IMR-90 (cell line): ENCODE measurements at places on chromosomes 5 and 9. TPM values are rescaled to one million over a fixed set of nuclear protein-coding genes. Genes with fewer than 3 reads are reported as not detected.
A peak's percentile ranks its signal among the peaks of the same experiment; 100 is the strongest.

DNA sequence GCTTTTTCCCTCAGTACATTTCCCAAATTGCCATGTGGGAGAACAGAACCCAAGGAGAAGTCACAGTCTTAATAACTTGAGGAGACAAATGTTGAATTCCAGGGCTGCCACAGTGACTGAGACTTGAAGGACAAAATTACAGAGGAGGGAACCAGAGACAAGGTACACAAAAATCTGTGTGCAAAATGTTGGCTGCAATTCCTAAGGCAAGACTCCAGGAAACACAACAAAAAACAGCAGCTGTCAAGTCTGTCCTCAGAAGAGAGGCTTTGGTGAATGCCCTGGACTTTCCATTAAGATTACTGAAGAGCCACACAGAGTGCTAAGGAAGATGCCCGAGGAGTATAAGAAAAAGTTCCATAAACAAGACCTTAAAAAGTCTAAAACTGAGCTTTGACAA, 21.1 kb downstream of the AP3B1 start:
- no peak for DNase-seq
- no peak overlapping the region for H3K4me3 ChIP-seq
- no peak overlapping the region for H3K27ac ChIP-seq
- H3K36me3 ChIP-seq: peaks cover 4% of the 10 kb centered on the region

DNA sequence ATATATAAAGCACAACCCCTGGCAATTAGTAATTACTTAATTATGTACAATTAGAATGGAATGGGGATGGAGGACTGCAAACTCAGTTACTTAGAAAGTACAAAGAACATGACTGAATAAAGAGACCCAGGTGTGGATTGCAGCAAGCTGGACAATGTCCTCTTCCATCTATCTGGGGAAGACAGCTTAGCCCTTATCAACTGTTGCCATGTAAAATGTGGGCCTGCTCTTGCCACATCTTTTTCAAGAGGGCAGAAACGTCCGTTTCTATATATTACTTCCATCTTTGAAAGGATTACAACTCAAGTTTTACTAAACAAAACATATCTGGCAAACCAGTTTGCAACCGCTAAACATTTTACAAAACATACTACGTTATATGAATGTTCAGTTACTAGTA, 26.2 kb downstream of the GOLPH3 start:
- H3K27ac ChIP-seq: no peak overlapping the region
- H3K36me3 ChIP-seq: peaks cover 5% of the 10 kb centered on the region; the same call in 1 of the 2 replicates
- peaks cover 16% of the 10 kb centered on the region for H3K4me1 ChIP-seq
- DNase-seq: no peak

The C5orf58 gene
- not detected in 2 replicates for total RNA-seq

The AK8 gene
- total RNA-seq: under 0.01 TPM in 2 replicates

GRCh38 chr5:89842531-89842930, 567.0 kb downstream of the CETN3 start:
- DNase-seq: no peak
- no peaks in the 10 kb centered on the region for H3K36me3 ChIP-seq
- no peak overlapping the region for H3K27ac ChIP-seq

The SLC22A4 gene
- 2.8 and 3.2 TPM in 2 replicates for total RNA-seq

DNA sequence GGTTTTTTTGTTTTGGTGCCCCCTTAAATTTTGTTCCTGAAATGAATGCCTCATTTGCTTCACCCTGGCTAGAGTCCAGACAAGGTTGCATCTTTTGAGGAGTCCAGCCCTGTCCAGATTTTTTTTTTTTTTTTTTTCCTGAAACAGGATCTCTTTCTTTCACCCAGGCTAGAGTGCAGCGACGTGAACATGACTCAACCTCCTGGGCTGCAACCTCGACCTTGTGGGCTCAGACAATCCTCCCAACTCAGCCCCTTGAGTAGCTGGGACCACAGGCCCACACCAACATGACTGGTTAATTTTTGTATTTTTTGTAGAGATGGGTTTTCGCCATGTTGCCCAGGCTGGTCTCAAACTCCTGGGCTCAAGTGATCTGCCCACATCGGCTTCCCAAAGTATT, 469.0 kb upstream of the BRINP1 start:
- no peak overlapping the region for H3K4me3 ChIP-seq
- H3K4me1 ChIP-seq: no peaks in the 10 kb centered on the region
- no peaks in the 10 kb centered on the region for H3K27me3 ChIP-seq
- DNase-seq: no peak
- no peaks in the 10 kb centered on the region for H3K36me3 ChIP-seq

The PCDH1 gene
- total RNA-seq: 0.83 and 0.90 TPM in 2 replicates

DNA sequence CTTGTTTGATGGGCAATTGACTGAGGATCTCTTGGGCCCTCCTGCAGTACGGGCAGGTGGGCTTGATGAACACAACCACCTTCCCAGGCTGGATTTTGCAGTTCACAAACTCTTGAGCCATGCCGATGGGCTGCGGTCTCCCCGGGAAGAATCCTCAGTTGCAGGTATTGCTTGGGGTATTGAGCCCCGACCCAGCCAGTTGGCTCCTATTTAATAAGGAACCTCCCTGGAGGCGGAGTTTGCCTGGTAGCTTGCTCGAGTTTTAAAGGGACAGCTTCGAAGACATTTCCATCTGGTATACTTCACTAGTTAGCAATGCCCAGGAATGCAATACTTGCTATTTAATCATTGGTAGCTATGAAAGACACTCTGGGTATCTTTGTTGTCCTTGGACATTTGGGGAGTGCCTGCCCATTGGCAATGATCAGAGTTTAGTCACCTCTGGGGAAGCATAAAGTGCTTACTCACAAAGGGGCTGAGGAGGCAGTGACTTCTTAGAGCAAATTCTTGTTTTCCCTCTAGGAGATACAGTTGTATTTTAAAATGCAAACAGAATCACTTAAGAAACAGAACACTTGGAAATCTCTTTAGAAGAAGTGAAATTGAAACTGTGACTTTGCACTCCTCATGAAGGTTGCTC, at the start of gene GLRX:
GLRX (minus strand) TSS at position 185 of the 640 bp plus-strand sequence; CDS start at position 121, 64 bp downstream.
- peaks cover 10% of the 10 kb centered on the region for H3K36me3 ChIP-seq
- H3K4me1 ChIP-seq: peaks cover 25% of the 10 kb centered on the region
- no peaks in the 10 kb centered on the region for H3K27me3 ChIP-seq
- H3K27ac ChIP-seq: peak within 1 kb of the TSS; percentile 96
- H3K4me3 ChIP-seq: peak within 1 kb of the TSS; percentile 92
- DNase-seq: peak; percentile 89

The PCDHA12 gene
- total RNA-seq: not detected in 2 replicates

The BSPRY gene
- total RNA-seq: not detected in 2 replicates

GRCh38 chr5:50767588-50767987, 101.2 kb downstream of the PARP8 start:
- no peaks in the 10 kb centered on the region for H3K27me3 ChIP-seq
- 0 out of 2 replicates have a peak, but pooled peaks cover 1% of the 10 kb centered on the region for H3K4me1 ChIP-seq
- no peak overlapping the region for H3K27ac ChIP-seq
- 0 out of 2 replicates have a peak, but pooled peaks cover 1% of the 10 kb centered on the region for H3K36me3 ChIP-seq
- no peak overlapping the region for H3K4me3 ChIP-seq

The DOCK2 gene
- 1.4 and 3.0 TPM in 2 replicates for total RNA-seq

DNA sequence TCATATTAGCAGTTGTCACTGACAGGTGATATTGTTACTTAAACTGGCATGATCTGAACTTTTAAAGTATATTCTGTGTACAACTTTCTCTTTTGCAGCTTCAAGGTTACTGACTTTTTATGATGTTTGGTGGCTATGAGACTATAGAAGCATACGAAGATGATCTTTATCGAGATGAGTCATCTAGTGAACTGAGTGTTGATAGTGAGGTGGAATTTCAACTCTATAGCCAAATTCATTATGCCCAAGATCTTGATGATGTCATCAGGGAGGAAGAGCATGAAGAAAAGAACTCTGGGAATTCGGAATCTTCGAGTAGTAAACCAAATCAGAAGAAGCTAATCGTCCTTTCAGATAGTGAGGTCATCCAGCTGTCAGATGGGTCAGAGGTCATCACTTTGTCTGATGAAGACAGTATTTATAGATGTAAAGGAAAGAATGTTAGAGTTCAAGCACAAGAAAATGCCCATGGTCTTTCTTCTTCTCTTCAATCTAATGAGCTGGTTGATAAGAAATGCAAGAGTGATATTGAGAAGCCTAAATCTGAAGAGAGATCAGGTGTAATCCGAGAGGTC, 5.9 kb downstream of the ZCCHC7 start:
- no peaks in the 10 kb centered on the region for H3K27me3 ChIP-seq
- peak; percentile 2 for DNase-seq
- H3K36me3 ChIP-seq: peaks cover 4% of the 10 kb centered on the region; the same call in 1 of the 2 replicates
- H3K4me1 ChIP-seq: no peaks in the 10 kb centered on the region; the same call in 1 of the 2 replicates

GRCh38 chr9:127318651-127319167, 54.1 kb downstream of the GARNL3 start:
- no peaks in the 10 kb centered on the region for H3K27me3 ChIP-seq
- peak; percentile 76 for DNase-seq
- no peak overlapping the region for H3K4me3 ChIP-seq
- H3K27ac ChIP-seq: no peak overlapping the region
- peaks cover 2% of the 10 kb centered on the region; the same call in 1 of the 2 replicates for H3K4me1 ChIP-seq

- peaks cover 2% of the 10 kb centered on the region; the same call in 1 of the 2 replicates for H3K36me3 ChIP-seq
- H3K4me1 ChIP-seq: peaks cover 15% of the 10 kb centered on the region
- H3K27ac ChIP-seq: peak overlapping the region; percentile 99
- peak overlapping the region; percentile 85 for H3K4me3 ChIP-seq
- no peaks in the 10 kb centered on the region for H3K27me3 ChIP-seq
These were observed 2.0 kb downstream of the MYO10 start for GRCh38 chr5:16934123-16934522.

GRCh38 chr5:16735101-16736060, 118.6 kb upstream of the RETREG1 start:
- peaks cover 43% of the 10 kb centered on the region for H3K36me3 ChIP-seq
- no peak overlapping the region for H3K4me3 ChIP-seq
- H3K27me3 ChIP-seq: no peaks in the 10 kb centered on the region
